ENCODE measurements at places on chromosomes 2 and 18.

- no peak overlapping the region for H3K27ac ChIP-seq
- no peak overlapping the region for H3K4me3 ChIP-seq
- H3K36me3 ChIP-seq, result no peaks in the 10 kb centered on the region
- no peaks in the 10 kb centered on the region for H3K27me3 ChIP-seq
- H3K4me1 ChIP-seq, result peaks cover 30% of the 10 kb centered on the region
- no peak for DNase-seq
These were observed 1.7 kb upstream of the PROC start for GRCh38 chr2:127416506-127417001.

DNA sequence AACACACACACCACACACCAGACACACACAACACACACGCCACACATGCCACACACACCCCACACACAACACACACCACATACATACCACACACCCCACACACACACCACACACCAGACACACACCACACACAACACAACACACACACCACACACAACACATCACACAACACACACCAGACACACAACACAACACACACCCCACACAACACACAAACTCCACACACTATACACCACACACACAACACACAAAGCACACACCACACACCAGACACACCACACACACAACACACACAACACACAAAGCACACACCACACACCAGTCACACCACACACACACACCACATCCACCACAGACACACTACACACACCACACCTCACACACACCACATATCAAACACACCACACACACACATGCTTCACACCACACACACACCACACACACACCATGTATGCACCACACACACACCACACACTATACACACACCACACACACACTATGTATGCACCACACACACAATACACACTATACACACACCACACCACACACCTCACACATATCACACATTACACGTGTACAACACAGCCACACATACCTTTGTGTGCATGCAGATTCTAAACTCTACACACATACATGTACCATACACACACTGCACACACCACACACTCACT lies 72.2 kb downstream of the TMEM18 start:
- no peak overlapping the region for H3K4me3 ChIP-seq
- no peak overlapping the region for H3K27ac ChIP-seq
- H3K27me3 ChIP-seq, result no peaks in the 10 kb centered on the region
- no peaks in the 10 kb centered on the region for H3K36me3 ChIP-seq
- no peaks in the 10 kb centered on the region for H3K4me1 ChIP-seq
- no peak for DNase-seq

DNA sequence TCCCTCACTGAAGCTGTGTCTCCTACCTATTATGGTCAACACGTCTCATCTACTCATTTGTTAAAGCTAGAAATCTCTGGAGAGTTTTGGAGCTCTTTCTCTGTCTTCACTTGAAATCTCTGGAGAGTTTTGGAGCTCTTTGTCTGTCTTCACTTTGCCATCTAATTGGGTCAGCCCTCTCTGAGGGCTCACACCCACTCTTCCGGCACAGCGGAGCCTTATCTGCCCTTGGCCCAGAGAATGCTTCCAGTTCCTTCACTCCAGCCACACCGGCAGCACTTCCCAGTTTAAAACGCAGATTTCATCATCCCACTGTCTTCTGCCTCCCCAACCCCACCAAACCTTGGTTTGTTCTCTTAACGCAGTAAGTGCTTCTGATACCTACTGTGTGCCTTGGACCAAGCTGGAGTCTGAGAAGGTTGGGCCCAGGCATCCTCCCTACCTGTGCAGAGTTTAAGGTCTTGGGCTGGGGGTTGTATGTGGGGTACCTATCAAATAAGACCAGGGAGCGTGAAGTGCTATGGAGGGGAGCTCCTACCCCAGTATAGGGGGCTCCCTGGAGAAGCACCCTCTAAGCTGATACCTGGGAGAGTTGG lies 5.0 kb downstream of the HPCAL1 start:
- no peak overlapping the region for H3K4me3 ChIP-seq
- no peak overlapping the region for H3K27ac ChIP-seq
- H3K4me1 ChIP-seq, result peaks cover 14% of the 10 kb centered on the region
- no peaks in the 10 kb centered on the region for H3K36me3 ChIP-seq
- no peaks in the 10 kb centered on the region for H3K27me3 ChIP-seq

GRCh38 chr2:33377048-33377447 lies 99.4 kb upstream of the RASGRP3 start:
- H3K4me3 ChIP-seq, result no peak overlapping the region
- H3K27ac ChIP-seq, result no peak overlapping the region
- no peaks in the 10 kb centered on the region for H3K27me3 ChIP-seq
- H3K4me1 ChIP-seq, result no peaks in the 10 kb centered on the region

- no peak for DNase-seq
- H3K4me1 ChIP-seq, result no peaks in the 10 kb centered on the region
- no peaks in the 10 kb centered on the region for H3K27me3 ChIP-seq
- H3K36me3 ChIP-seq, result no peaks in the 10 kb centered on the region
These were observed 15.5 kb downstream of the CYP26B1 start for GRCh38 chr2:72131916-72132841.

DNA sequence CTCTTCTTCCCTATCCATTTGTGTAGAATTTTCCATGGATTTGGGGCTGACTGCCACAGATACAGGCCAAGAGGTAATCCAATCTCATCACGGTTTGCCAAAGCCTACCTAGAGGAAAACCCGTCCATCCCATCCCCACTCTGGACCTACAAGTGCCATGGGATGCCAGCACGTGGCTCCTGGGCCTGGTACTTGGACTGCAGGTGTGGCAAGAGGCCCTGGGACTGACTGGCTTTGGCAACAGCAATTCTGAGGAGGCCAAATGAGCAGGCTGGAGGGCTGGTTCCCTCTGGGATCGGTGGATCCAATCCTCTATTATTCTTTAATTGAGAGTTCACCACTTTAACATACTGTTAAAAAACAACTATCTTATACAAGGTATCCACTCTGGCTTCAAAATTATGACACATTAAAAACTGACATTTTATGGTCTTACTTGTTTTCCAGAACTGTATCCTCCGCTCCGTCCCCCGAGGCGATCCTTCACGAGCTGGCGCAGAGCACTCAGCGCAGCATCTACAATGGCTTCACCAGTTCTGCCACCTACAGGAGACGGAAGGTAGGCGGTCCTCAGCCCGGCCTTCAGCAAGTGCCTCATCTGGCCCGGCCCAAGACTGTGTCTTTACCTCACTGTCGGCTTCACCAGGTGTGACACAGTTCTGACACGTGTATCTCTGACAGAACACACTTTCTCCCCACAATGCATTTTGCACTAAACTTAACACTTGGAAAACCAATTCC lies 19.8 kb downstream of the PDIA6 start:
- H3K27me3 ChIP-seq, result no peaks in the 10 kb centered on the region
- H3K4me3 ChIP-seq, result no peak overlapping the region
- peaks cover 91% of the 10 kb centered on the region for H3K36me3 ChIP-seq
- no peak for DNase-seq
- H3K27ac ChIP-seq, result no peak overlapping the region

DNA sequence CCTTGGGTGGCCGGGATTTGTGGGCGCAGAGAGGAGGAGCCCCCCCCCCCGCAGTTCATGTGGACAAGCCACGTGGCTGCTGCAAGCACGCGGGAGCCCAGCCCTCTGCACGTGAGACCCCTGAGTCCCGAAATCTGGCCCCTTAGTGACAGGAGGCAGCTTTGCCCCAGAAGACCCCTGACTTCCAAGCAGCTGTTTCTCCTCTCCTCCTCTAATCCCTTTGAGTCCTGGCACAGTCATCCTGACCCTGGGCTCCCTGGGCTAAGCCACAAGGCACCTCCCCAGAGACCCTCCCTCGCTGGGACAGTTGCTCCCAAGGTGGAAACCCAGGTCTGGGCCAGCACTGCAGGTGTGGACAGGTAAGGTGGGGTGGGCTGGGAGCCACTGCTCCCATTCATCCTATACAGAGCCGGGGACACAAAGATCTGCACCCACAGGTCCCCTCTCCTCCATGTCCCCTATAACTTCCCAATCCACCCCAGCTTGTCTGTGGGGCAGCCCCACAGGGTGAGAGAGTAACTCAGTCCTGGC lies 923 bp downstream of the TEKT4 start:
- H3K27me3 ChIP-seq, result peaks cover 33% of the 10 kb centered on the region
- H3K36me3 ChIP-seq, result no peaks in the 10 kb centered on the region
- no peak overlapping the region for H3K4me3 ChIP-seq
- H3K27ac ChIP-seq, result no peak overlapping the region
- DNase-seq, result no peak
- no peaks in the 10 kb centered on the region for H3K4me1 ChIP-seq

DNA sequence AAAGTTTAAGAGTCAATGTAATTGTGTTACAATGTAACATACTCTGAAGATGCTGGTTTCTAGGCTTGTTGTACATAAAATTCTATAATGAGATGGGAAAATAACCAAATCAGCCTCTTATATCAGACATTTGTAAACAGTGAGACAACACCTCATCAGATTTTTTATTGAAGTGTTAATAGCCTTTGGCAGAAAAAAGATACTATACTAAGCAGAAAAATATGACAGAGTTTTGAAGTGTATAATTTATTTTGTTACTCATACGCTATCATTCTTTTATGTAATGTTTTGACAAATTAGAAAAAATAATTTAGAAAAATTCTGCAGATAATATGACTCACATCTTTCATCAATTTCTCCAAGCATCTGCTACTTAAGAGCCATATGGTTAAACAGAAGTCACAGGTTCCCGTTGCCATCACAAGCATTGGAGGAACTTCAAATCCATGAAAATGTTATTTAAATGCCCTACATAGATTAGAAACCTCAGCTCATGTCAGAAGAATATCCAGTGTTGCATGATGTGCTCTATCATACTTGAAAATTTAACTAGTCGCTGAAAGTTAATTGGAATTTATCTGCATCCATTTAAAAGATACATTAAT lies 535.4 kb downstream of the LRP1B start:
- peaks cover 4% of the 10 kb centered on the region for H3K4me1 ChIP-seq
- H3K27ac ChIP-seq, result no peak overlapping the region
- H3K27me3 ChIP-seq, result no peaks in the 10 kb centered on the region
- H3K36me3 ChIP-seq, result no peaks in the 10 kb centered on the region

Data from A673 (cell line).